ENCODE measurements at places on chromosomes 5 and 9.

GRCh38 chr5:160471761-160472160, 50.1 kb downstream of the PTTG1 start:
- no peak for DNase-seq

DNA sequence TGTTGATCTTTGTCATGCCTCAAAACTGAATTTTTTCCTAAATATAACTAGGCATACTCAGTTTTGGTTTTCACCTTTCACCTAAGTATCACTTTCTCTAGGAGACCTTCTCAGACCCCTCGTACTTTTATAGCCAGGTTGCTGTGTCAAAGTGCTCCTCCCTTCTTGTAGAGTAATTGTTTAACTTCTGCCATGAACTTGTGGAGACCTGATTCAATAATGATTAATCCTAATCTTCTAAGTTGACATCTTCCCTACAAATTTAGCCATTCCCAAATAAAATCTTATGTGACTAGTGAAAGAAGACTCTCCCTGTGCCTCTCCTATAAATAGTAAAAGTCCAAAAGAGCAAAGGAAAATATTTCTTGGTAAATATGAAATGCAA, 159.8 kb downstream of the SPATA31D1 start:
- no peak for DNase-seq

- DNase-seq, result no peak
These were observed 25.3 kb upstream of the CXCL14 start for GRCh38 chr5:135604056-135604455.

DNA sequence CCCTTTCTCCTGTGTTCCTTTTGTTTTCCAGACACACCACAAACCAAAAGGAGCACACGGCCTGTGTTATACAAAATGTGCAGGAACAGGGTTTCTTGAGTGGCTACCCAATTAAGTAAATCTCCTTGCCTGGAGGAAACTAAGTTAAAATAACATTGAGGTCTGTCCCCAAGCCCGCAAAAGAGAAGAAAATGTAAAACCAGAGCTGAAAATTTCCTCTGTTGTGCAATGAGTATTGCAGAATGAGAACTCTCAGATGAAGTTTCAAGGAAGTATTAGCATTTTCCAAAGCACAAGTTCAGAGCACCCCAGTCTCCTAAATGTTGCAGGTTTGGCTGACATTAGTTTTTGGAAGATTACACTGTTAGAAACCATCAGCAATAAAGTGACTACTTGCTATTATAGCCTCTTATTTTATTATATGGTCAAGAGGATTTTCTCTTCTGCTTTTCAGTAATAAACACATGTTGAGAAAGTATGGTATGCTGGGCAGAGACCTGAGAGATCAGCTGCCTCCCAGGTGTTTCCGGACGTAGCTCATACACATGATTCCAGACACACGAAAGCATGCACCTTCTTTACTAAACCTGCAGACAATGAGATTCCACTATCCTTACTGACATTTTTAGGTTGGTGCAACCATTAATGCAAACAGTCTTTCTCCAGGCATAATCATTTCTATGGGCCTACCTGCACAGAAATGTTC, 161.3 kb downstream of the SNCAIP start:
- DNase-seq, result no peak

DNA sequence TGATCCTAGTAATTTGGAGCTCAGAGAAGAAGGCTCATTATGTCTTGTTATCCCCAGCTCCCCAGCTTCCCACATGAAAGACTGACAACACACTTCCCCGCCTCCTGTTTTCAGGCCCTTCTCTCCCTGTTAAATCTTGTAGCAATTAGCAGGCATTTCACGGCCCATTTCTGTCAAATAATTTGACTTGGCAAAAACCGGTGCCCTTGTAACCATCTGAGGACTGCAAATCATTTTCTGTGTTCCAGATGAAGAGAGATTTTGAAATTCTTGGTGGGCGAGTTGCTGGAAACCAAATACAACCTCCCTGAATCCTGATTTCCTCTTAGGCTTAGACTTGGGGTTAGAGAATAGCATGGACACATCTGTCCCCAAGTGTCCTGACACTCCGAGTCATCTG, 109.7 kb downstream of the MSX2 start:
- peak; percentile 75 for DNase-seq

GRCh38 chr5:100644185-100644584, 109.0 kb downstream of the FAM174A start:
- no peak for DNase-seq

- DNase-seq, result no peak
These were observed 82.9 kb downstream of the ANGPTL2 start for GRCh38 chr9:127039492-127039891.

- no peak for DNase-seq
These were observed 357.6 kb downstream of the RAB3C start for GRCh38 chr5:58940446-58940845.

DNA sequence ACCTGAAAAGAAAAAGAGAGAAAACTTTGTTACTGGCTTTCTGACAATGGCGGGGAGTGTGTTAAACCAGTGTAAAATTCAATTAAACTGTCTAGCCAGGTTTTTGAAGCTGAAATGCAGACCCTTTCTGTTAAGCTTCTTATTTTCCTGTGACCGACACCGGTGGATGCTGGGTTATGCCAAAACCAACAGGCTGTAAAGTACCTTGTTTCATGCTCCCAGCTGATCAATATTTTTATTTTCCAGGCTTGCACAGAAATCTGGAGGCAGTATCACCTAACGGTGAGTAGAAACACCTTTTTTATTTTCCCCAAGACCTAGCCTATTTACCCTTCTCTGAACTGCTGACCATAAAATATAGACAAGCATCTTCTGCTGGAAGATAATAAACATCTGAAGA, 94.9 kb upstream of the GRHPR start:
- DNase-seq, result no peak

- DNase-seq, result peak; percentile 32
These were observed 9.5 kb downstream of the KCNV2 start for GRCh38 chr9:2726650-2727340.

DNA sequence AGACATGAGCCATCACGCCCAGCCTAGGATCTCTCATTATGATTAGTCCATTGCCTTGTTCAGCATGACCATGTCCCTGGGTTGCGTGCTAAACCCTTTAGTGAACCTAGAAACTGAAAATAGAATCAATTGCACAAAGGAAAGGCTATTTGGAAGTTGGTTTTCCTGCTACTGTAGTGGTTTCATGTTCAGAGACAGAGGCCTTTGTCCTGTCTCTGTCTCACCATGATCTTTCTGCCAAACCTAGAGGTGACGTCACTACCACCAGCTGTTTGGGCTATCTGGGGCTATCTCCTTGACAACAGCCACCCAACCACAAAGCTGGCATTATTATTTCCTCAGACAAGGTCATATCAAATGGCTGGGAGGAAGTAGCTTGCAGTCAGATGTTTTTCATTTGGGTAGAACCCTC, 4.0 kb upstream of the CDK5RAP2 start:
- DNase-seq, result peak; percentile 89

- no peak for DNase-seq
These were observed 44.7 kb upstream of the HK3 start for GRCh38 chr5:176943816-176944215.

GRCh38 chr5:120538149-120538548, 74.0 kb downstream of the PRR16 start:
- peak; percentile 77 for DNase-seq

- peak; percentile 76 for DNase-seq
These were observed 25.8 kb upstream of the HSD17B3 start for GRCh38 chr9:96327694-96328352.

- DNase-seq, result peak; percentile 58
These were observed 59.8 kb upstream of the POU5F2 start for GRCh38 chr5:93800988-93801811.

- no peak for DNase-seq
These were observed 144.6 kb downstream of the ACER2 start for GRCh38 chr9:19553441-19553840.

DNA sequence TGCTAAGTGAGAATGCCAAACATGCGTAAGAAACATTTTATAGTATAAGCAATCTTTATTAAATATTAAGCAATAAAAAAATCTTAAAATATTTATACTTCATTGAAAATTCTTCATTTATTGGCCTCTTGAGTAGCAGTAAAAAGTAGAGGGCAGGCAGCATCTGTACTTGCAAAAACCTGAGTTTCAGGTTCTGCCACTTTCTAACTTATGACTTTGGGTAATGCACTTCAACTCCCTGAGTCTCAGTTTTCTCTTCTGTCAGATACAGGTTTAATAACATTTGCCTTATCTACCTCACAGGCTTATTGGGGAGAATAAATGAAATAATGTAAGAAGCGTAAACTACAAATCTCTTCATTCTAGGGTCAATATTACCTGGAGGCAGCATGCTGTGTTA, 19.8 kb upstream of the MCTP1 start:
- DNase-seq, result no peak

DNA sequence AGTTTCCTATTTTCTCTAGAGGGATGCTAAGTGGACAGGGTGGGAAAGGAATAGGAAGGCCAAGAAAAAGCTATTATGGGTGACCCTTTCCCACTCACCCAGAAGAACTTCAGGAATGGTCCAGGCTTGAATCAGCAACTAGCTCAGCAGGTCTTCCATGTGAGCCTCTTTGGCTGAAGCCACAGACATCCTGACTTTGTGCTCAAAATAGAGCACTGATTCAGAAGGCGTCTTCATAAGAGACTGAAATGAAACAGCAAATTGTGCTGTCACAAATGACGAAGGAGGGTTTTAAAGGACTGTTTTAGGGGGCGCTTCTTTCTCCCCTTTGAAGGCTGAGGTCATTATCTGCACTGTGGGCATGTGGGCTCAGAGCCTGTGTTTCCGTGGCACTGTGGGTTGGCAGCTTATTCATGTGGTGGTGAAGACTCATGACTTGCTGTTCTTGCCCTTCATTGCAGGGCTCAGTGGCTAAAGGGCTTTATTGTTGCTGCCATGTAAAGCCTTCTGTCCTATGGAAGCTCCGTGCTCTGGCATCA, 65.8 kb upstream of the NFIL3 start:
- DNase-seq, result peak; percentile 93

- no peak for DNase-seq
These were observed 16.8 kb downstream of the ANKH start for GRCh38 chr5:14854799-14855198.

DNA sequence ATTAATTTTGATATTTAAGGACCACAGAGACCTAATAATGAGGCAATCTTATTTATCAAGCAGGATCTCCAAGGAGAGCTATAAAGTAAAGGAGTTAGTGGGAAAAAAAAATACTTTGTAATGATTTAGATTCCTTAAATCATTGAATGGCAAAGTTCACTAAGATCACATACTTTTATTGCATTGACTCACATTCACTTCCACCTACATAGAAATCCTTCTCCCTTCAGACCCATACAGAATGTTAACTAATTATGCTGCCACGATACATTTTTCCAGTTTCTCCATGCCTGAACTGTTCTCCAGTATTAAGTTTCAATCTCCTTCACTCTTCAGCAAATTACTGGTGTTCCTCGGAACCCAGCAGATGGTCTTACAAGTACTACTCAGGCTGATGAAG, 388.7 kb downstream of the EFNA5 start:
- no peak for DNase-seq

DNA sequence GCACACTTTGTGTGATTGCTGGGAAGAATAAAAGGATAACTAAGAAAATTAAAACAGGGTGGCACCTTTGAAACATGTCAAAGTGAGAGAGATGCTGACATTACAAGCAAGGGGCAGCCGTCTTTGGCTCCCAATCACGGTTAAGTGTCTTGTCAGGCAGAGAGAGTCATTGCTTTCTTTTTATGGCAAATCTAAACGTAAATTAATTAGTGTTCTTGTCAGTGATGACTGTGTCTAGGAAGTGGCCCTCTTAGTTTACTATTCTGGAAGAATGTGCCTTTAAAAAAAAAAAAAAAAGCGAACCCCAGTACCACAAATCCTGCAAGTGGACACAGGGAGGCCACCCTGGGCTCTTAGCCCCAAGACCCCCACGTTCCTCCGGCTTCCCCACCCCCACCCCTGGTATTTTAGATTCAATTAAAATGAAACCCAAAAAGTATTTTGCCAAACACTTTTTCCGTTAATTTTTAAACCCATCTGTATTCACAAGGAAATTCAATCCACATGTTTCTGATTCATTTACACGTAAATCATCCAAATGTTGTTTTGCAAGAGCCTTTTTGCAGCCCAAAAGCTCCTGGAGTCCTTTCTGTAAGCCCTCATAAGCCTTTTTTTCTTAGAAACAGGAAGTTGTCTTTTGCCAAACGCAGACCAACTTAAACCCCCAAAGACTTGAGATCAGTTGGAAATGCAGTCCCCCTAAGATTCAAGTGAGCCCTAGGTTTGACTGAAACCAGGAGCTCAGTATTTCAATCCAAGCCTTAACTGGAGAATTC, 399.3 kb downstream of the EBF1 start:
- peak; percentile 72 for DNase-seq

GRCh38 chr5:92371889-92372235, 988.7 kb upstream of the ARRDC3 start:
- DNase-seq, result no peak

DNA sequence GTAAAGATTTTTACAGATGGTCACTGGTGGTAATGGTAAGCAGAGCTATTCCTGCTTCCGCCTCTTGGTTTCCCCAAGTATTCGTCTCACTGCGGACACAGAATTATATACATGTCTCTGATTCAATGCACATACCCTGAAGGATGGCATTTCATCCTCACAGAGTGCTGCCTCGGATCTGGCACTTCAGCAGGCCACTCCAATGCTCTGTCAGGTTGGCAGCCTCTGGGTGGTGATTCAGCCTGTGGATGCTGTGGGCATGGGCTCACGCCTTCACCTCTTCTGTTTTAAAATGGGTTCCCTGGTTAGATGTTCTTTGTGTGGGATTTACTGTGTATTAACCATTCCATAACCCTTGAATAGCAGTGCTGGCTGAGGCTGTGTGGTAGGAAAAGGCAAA, 182.6 kb upstream of the ZNF608 start:
- DNase-seq, result no peak

DNA sequence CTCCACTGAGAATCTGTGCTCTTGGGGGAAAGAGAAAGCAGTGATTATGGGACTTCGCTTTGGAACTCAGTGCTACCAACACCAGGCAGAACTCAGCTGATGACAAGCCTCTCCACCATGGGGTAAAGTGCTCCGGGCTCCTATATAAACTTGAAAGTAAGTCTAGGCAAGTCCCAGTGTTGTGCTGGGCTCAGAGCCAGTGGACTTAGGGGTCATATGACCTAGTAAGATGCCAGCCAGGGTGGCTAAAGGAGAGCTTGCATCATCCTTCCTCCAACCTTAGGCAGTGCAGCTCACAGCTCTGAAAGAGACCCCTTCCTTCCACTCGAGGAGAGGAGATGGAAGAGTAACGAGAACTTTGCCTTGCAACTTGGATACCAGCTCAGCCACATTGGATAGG, 35.1 kb upstream of the FREM1 start:
- DNase-seq, result no peak

- peak; percentile 31 for DNase-seq
These were observed 670 bp downstream of the EDIL3 start for GRCh38 chr5:84383816-84384603.
